ENCODE measurements at places on chromosomes 2 and 18.

GRCh38 chr18:49072940-49073339 lies 122.2 kb upstream of the SMAD7 start:
- DNase-seq, result no peak

GRCh38 chr2:216399621-216400020 lies 12.7 kb upstream of the SMARCAL1 start:
- DNase-seq, result no peak

DNA sequence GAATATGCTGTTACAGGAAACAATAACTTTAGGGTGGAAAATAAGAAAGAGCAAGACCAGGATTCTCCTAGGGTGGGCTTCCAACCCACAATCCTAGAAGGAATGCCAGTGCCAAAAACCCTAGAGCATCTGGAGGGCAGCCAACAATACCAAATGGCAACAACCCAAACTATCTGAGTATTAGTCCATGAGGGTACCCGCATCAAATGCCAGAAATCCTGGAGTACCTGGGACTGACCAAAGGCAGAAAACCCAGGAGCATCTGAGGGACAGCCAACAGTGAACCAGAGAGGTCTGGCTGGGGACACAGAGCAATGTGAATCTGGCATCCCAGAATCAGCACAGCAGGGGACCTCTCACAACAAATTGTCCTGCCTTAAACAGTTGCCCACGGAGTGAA lies 126.3 kb downstream of the SCG2 start:
- DNase-seq, result no peak

DNA sequence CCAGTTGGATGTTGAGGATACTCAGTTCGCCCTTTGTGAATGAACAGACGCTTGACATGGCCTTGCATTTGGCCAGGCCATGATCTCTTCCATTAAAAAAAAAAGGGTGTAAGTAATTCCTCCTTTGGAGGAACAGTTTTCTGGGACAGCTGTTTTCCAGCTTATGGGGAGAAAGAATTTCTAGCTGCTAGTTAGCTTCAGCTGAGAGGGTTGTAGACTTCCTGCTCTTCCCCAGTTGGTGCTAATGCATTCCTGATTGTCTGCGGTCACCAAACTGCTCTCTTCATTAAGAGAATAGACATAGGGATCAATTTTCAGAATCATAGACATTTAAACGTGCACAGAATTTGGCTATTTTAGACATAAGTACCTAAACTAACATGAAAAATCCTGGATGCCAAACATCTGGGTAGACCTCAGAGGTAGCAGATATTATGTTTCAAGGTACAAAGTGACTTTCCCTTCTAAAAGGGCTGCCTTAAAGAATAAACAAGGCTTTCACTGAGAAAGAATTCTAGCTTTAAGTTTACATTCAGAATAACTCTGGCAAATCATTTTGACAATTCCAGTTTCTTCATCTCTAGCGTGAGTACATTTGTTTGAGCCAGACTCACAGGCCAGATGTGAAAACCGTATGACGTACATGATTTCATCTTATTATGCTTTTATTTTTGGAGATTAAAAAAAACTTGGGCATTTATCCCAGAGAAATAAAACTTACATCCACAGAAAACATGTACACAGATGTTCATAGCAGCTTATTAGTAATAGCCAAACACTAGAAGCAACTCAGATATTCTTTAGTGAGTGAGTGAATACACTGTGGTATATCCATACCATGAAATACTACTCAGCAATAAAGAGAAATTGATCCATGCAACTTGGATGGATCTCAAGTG lies 71.2 kb downstream of the MAIP1 start:
- no peak for DNase-seq

DNA sequence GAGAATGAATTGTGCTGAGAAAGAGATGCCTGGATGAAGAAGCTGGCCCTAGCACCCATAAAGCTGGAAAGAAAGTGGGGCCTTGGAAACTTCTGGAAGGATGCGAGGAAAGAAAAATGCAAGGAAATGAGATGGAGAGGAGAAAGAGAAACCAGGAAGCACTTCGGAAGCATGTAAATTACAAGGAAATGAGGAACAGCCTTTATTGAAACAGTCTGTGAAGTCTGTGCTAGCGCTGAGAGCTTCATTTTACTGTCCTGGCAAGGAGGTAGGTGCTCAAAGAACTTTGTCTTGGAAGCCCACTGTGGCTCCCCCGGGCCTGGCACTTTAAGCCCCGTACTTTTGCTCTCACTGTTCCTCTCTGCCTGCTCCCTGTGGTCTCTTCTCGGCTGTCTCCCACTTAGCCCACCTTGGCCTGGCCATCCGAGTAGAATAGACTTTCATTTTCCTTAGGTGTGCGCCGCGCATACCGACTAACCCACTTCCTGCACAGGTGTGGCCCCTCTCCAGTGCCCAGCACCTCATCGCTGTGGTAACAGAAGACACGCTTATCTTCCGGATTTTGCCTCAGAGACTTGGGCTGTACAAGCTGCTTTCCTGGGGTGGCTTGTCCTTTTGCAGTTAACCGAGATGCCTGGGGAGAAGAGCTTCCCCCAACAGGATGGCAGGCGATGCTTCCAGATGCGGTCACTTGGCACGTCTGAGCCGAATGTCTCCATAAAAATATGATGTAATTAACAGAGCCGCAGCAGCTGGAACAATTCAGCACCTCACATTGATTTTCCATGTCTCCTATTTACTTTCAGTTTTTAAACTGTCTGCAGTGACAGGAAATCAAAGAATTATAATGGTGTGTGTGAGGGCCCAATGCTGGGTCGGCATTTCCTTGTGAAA lies 199.6 kb downstream of the HRH4 start:
- DNase-seq, result no peak

GRCh38 chr18:24773101-24773500 lies 312.7 kb downstream of the HRH4 start:
- DNase-seq, result no peak

GRCh38 chr2:56685205-56685604 lies 501.4 kb downstream of the CCDC85A start:
- no peak for DNase-seq

- DNase-seq, result no peak
Observed at GRCh38 chr18:64659196-64659595, 510.3 kb upstream of the LINC00305 start.

DNA sequence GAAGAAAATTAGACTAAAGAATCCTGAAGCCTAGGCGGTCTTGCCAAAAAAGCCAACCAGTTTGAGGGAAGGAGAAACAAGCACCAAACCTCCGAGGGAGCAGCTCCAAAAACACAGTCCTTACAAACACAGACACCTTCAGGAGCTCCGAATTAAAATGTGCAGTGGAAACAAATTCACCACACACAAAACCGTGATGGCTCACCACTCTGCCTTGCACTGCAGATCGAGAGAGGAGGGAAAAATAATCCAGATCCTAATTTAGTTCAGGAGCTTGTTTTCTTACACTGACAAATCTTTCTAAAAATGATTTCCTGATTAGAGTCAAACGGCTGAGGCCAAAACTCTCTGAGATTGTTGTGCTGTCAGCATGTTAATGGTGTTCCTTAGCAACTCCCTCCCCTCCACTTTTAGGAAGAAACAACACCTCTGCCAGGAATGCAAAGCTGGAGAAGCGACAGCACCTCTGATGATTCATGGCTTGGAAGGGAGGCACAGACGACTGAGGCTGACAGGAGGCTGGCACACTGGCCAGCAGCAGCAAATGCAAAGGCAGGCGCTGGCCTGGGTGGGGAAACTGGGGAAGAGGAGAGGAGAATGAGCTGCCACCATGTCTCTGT lies 249.4 kb upstream of the KLHL29 start:
- DNase-seq, result no peak

GRCh38 chr2:20597860-20598183 lies 53.1 kb downstream of the HS1BP3 start:
- DNase-seq, result no peak

DNA sequence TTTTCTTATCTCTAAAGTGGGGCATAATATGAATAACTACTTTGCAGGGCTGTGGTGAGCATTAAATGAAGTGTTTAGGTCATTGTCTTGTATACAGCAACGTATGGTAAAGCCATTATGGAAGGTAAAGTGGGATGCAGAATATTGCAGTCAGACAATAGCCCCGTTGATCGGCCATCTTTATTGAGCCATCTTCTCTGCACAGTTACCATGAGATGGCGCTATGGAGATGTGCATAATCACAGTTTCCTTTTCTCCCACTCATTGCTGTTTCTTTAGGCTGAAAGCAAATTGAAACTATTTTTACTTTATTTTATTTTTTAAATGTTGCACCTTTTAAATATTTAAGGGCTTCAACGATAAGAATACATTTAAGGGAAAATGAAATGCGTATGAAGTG lies 108.9 kb downstream of the THSD7B start:
- no peak for DNase-seq

DNA sequence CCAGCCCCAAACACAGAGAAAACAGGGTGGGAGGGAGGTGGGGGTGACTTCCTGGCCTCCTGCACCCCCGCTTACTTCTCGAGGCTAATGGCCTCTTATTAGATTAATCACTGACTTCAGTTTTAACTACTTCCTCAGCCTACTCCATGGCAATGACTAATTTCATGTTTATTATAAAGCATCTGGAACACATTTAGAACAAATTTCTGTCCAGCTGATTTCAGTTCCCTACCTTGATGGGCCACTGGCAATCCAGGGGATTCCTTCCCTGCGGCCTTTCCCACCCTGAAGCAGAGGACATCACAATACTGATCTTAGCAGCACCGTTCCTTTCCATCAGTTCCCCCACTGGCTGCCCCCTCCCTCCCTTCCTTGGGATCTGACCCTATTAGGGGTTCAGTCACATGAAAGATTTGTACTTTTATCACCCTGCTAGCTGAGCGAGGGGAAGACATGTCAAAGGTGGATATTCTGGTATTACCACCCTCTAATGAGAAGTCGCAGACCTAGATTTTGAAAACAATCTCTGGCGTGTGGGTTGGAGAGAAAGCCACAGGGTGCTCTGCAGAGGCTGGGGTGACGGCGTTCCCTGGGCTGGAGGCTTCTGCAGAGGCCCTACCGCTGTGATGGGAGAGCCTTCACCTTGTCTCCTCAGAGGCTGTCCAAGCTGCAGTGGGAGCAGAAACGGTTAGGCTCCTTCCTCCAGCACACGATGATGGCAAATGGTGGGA lies 67.6 kb downstream of the KIAA2012 start:
- DNase-seq, result no peak

DNA sequence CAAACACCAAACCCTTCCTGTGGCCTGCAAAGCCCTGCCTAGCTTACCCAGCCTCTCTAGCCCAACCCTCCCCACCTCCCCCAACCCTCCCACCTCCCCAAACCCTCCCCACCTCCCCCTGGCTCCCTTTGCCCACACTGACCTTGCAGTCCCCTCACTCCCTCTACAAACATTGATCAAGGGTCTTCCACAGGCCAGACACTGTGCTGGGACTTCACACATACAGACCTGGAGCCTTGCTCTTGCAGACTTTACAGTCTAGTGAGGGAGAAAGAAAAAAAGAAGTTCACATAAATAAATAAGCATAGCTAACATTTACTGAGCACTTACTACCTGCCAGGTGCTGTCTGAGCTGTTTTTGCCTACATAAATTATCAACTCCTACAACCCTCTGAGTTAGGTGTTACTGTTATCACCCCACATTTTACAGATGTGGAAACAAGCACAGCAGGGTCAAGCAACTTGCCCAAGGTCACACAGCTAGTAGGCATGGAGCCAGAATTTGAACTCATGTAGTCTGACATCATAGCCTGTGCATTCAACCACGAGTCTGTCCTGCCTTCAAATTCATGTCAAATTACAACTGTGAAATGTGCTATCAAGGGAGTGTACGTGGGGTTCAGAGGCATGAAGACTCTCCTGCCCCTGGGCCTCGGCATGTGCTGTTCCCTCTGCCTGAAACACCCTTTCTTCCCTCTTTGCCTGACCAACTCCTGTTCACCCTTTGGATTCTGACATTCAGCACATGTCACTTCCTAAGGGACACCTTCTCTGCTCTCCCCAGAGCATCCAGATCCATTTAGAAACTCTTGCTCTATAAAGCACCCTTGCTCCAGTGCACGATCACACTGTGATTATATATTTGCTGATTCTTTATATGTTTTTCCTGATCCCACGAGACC lies 209.9 kb downstream of the TNS1 start:
- no peak for DNase-seq

- DNase-seq, result no peak
Observed at GRCh38 chr18:23114171-23114881, 21.0 kb upstream of the CABLES1 start.

DNA sequence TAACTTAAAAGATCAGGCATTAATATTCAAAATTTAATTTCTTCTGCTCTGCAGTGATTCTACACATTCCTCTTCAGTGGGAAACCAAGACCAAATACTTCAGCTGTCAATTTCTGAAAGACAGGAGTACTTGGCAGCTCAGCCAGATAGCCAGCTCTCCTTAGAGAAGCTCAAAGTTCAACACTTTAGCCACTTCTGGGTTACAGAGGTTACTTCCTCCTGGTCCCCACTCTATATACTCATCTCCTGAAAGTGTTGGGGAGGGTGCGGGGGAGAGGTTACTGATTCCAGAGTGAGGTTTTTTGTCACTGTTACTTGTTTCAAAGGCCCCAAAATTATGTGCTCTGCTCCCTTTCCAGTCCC lies 4.1 kb downstream of the CYTIP start:
- DNase-seq, result no peak

- DNase-seq, result no peak
Observed at GRCh38 chr2:131044757-131045150, 48.5 kb downstream of the FAM168B start.

DNA sequence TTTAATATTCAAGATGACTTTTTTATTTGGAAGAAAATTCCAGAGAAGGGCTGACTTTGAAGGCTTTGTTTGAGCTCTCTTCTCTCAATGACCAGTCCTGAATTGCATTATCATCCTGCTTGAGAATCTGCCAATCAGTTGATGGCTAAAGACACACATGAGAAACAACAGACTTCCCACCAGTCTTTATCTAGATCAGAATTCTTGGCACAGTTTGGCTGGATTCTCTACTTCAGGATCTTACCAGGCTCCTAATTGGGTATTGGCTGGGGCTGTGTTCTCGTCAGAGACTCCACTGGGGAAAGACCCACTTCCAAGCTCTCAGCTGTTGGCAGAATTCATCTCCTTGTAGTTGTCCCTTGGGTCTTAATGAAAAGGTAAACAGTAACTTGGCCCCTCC lies 86.0 kb downstream of the WDSUB1 start:
- no peak for DNase-seq

DNA sequence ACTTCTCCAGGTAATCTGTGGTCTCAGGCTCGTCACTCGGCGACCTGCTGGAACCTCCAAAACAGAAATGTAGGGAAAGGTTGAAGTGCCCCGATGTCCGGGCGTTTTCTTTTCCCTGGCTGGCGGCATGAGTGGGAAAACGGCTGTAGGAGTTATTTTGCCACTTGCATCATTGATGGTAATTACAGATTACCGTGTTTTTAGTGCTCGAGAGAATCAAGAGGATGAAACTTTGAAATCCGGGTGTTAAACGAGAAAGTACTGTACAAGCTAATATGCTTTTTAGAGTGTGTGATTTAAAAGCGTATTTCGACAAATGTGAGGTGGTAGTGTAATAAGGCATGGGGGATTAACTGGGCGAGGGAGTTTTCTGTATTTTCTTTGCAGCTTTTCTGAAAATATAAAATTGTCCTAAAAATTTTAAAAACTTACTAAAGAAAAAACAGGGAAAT lies 819 bp downstream of the GRHL1 start:
- DNase-seq, result no peak

All from effector CD4-positive, alpha-beta T cell (primary cell).